AG04450 (cell line): ENCODE measurements at places on chromosomes 3 and 15.
A peak's percentile ranks its signal among the peaks of the same experiment; 100 is the strongest.

- no peak for DNase-seq
These were observed 157.5 kb upstream of the HES1 start for GRCh38 chr3:193978486-193978885.

- DNase-seq, result no peak
These were observed 11.1 kb upstream of the ESYT3 start for GRCh38 chr3:138423316-138423715.

DNA sequence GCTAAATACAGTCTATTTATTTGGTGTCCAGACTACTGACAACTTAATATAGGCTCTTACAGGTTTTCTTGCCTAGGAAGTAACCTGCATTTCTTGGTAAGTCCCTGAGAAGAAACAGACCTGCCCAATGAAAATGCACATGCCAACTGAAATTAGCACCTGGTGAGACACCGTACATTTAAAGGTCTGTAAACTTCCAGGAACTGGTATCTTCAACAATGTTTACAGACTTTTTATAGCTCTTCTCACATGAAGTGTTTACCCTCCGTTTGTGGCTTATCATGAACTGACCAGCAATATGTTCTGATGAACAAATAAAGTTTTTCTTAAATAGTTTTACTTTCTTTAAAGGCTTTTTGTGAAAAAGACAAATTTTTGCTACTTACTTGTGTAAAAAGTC is 93.3 kb downstream of the PCCB start:
- no peak for DNase-seq

DNA sequence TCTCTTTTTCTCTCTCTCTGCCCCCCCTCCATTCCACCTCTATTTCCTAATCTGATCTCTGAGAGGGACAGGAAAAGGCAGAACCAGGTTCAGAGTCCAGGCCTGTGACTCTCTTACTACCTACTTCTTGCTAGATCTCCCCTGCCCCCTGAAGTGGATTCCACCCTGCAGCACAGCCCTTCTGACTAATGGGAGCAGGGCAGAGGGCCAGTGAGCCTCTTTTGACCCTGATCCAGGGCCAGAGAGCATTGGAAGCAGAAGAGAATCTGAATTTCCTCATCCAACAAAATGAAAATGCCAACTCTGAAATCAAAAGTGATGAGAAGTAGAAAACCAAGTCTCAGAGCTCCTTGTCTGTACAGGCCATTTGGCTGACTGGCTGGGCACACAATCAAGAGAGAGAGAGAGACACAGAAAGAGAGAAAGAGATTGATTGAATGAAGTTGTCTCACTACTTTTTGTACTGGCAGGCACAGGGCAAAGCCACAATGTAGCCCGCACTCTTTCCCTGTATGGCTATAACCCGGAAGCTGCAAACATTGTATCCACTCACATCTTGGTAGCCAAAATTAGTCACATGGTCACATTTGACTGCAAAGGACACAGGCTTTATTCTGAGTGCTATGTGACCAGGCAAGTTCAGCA is 31.6 kb upstream of the GLCE start:
- DNase-seq, result no peak

DNA sequence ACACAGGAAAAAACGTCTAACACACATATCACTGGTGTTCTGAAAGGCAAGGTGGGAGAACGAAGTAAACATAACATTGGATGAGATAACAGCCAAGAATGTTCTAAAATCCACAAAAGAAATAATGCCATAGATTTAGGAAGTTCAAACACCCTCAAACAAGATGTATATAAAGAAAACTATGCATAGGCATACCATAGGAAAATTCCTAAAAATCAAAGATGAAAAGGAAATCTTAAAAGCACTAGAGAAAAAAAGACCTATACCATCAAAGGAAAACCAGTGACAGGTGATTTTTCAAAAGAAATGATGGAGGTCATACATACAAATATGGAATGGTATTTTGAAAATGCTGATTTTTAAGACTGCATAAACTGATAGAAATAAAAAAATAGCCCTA is 57.3 kb downstream of the GLB1 start:
- no peak for DNase-seq

DNA sequence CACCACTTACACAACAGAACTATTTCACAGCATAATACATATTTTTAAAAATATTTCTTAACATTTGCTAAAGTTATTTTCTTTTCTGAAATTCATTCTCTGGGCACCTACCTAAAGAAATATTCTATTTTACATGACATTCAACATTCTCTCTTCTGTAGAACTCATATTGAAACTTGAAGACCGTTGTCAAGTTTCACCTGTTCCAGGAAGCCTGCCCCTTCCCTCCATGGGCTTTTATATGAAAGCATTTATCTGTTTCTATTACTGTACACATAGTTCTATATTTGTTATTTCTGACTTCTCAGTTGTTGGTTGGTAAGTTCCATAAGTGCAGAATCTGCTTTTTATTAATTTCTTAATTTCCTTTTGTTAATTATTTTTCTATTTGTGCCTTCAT is 204.3 kb upstream of the ALCAM start:
- no peak for DNase-seq

- DNase-seq, result no peak
These were observed 176.9 kb downstream of the TNIK start for GRCh38 chr3:171283183-171283847.

DNA sequence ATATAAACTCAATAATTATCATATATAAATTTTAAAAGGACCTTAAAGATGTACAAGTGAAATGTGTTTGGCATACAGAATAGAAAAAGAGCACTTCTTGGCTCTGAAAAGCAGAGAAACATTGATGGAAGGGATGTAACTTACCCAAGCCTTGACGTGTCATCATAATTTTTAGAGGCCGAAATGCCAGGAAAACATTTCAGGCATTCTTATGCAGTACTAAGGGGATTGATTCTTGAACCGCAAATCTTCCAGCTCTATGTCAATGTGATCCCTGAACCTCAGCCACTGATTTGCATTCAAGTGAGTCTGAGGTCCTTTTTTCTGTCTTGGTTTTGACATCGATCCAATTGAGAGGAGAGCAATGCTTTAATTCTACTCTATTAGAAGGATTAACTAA is 97.8 kb downstream of the CLDN1 start:
- DNase-seq, result no peak

GRCh38 chr3:30986551-30986950 is 92.1 kb upstream of the GADL1 start:
- DNase-seq, result no peak

GRCh38 chr15:83430441-83430840 is 16.7 kb upstream of the SH3GL3 start:
- DNase-seq, result no peak

DNA sequence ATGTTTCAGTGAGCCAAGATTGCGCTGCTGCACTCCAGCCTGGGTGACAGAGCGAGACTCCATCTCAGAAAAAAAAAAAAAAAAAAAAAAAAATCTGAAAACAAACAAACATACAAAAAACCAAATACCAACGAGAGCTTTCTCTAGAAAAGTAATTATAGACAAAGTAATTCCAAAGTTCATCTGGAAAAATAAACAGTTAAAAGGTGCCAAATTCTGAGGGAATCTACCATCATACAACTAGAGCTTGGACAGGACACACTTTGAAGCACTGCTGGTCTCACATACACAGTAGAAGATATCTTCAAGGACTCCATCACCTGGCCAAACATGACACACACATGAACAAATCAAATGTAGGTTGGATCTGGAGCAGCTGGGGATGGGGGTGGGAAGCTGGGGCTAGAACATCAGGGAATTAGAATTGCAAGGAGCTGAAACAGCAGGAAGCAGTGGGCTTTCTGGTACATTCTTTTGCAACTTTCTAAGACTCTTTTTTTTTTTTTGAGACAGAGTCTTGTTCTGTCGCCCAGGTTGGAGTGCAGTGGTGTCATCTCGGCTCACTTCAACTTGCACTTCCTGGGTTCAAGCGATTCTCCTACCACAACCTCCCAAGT is 41.1 kb upstream of the CTSH start:
- no peak for DNase-seq

DNA sequence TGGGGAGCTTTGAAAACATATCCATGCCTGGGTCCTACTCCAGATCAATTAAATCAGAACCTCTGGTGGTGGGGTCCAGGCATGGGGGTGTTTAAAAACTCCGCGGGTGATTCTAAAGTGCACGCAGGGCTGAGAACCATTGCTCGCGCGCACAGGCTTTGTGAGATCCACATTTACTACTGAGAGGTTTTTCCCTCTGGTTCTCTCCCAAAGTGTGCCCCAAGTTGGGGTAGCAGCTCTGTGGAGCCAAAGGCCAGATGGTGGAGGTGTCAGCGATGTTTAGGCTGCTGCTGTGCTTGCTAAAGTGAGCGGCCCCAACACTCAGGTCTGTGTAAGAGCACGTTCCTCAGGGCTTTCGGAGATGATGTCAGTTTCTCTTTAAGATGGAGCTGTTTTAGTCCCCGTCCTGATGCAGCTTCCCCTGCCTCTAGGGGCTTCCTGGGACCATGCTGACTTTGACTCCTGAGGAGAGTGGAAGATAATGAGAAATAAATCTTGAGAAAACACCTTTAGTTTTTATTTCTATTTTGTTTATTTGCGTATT is 13.4 kb upstream of the MAGEF1 start:
- no peak for DNase-seq

- no peak for DNase-seq
These were observed 97.3 kb downstream of the ARNT2 start for GRCh38 chr15:80501476-80501875.

- no peak for DNase-seq
These were observed at the start of gene ACTRT3 for GRCh38 chr3:169769287-169770181. TSS of gene ACTRT3 (minus strand) at chr3:169769561. CDS start at chr3:169769520, 41 bp downstream.

DNA sequence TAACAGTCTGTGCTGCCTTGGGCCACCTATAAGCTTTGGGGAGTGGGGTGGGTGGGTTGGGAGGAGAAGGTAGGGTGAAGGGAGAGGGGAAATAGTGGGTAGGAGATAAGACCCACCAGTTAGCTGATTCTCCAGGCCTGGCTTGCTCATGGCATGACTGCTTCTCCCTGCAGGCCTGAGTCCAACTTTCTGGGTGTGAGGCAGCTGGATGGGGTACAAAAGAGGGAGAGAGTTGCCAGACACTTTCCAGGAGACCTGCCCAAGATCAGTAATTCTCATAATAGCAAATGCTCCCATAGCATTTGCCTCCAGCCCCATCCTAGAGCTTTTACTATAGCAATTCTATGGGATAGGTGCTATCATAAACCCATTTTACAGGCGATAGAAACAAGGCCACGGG is 7.7 kb downstream of the CGNL1 start:
- no peak for DNase-seq

- peak; percentile 26 for DNase-seq
These were observed 17.9 kb upstream of the NIT2 start for GRCh38 chr3:100316641-100317069.

DNA sequence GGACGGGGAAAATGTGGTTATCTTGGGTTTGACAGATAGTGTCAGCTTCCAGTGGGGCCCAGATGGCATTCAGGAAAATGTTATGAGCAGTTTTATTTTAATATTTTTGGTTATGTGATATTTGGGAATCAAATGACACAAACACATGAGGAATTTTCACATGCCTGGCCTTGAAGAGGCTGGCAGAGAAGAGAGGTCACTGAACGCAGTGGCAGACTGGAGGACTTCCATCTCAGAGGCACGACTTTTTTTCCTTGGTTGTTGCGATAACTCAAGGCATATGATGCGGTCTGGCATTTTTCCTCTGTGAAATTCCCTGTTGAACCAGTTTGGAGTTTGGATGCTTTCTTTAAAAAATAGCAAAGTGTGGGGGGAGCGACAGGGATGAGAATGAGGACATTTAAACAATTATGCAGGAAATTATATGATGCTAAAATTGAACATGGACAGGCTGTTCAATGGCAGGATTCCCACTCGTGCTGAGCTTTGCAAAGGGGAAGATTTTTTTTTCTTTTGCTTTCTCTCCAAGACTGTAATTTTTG is 36.9 kb upstream of the ARPP21 start:
- no peak for DNase-seq

DNA sequence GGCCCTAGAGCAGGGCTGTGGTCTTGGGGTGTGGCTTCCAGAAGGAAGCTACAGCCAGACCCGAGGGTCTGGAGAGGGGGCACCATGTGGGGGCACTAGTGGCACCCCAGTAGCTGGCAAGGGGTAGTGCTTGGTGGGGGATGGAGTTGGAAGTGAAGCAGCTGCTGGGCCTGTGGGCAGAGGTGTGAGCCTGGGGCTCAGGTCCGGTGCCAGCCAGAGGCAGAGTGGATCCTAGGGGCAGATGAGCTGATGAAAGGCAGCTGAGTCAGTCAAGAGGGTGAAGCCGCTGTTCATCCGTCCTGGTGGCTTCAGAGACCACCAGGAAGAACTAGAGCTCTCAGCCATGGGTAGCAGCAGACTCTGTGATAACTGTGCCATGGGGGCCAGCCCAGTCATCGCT is 172.6 kb downstream of the TBC1D2B start:
- no peak for DNase-seq

GRCh38 chr3:79521221-79521848 is 246.5 kb downstream of the ROBO1 start:
- no peak for DNase-seq

- DNase-seq, result no peak
These were observed 160.0 kb upstream of the PRICKLE2 start for GRCh38 chr3:64385277-64385676.

DNA sequence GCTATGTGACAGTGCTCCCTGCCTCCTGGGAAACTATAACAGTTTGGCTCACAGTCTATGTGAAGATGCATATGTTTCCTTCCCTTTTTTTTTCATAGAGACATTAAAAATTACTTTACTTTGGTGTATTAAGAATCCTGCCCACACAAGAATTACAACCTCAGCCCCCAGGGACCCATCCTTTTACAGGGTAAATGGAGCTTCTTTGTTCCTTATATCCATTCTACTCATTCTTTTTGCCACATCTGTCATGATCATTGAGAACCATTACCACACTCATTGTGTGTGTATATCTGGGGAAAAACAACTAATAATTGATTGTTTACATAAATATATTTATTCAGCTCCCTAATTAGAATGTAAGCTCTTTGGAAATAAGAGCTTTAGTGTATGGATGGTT is 157.4 kb downstream of the SSR3 start:
- no peak for DNase-seq

- peak; percentile 2 for DNase-seq
These were observed 124.3 kb downstream of the ISL2 start for GRCh38 chr15:76460871-76461270.

GRCh38 chr3:127925384-127925783 is 10.4 kb downstream of the KBTBD12 start:
- DNase-seq, result no peak

GRCh38 chr3:8982509-8982908 is 19.2 kb upstream of the RAD18 start:
- DNase-seq, result no peak

DNA sequence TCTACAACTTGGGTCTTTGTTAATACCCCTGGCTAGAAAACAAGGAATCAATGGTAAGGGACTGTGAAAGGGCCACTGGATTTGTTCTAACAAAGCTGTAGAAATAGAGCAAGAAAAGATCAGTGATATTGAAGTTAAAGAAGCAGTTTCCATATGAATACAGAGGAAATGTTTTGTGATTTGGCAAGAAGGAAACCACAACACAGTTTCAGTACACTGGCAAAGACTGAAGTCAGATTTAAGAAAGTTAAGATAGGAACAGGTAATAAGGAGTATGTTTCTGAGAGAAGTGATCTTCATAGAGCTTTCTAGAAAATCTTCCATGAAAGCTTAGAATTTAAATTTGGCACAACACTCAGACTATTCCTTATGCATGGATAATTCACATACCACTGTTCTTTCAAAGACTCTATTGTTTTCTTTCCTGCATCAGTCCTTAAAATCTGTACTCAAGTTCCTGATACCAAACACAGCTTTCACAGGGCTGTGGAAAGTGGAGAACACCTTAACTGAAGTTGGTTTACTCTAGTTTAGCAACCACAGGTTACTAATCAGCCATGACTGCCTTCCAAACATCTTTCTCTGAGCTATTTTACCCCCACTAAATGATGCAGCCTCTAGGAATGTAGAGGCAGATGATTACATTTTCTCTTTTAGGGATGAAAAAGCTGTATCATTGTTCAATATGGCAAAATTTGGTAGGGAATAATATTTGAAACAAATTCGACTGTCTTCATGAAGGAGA is 32.4 kb upstream of the ALCAM start:
- no peak for DNase-seq
